Foreskin keratinocyte (primary cell): ENCODE measurements at places on chromosomes 3 and 15. TPM values are rescaled to one million over a fixed set of nuclear protein-coding genes. Genes with fewer than 3 reads are reported as not detected.

Gene CTDSPL
- 52.9 and 54.7 TPM in 2 replicates for total RNA-seq

Gene CKMT1B
- total RNA-seq, result 50.1 and 54.5 TPM in 2 replicates

- no peak for DNase-seq
Measured at GRCh38 chr3:104992676-104993075, 374.0 kb upstream of the ALCAM start.

Gene CD200R1
- total RNA-seq, result 0.04 TPM in 1 of 2 replicates, not detected in the other
